ENCODE measurements at places on chromosomes 2 and 18.

DNA sequence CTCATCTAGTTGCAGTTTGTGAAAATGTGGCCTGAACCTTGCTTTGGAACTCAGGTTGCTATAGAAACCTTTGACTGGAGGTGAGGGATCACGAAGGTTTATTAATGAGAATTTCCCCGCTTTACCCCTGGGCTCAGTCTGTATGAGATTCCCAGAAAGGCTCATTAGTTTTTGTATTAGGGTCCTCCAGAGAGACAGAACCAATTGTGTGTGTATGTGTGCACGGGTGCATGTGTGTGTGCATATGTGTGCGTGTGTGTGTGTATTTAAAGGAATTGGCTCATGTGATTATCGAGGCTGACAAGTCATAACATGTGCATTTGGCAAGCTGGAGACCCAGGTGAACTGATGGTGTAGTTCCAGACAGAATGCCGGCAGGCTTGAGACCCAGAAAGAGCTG is 113.8 kb upstream of the DLX2 start:
- DNase-seq = no peak

- DNase-seq = no peak
These were observed 923.3 kb upstream of the DDX18 start for GRCh38 chr2:116891191-116891590.

DNA sequence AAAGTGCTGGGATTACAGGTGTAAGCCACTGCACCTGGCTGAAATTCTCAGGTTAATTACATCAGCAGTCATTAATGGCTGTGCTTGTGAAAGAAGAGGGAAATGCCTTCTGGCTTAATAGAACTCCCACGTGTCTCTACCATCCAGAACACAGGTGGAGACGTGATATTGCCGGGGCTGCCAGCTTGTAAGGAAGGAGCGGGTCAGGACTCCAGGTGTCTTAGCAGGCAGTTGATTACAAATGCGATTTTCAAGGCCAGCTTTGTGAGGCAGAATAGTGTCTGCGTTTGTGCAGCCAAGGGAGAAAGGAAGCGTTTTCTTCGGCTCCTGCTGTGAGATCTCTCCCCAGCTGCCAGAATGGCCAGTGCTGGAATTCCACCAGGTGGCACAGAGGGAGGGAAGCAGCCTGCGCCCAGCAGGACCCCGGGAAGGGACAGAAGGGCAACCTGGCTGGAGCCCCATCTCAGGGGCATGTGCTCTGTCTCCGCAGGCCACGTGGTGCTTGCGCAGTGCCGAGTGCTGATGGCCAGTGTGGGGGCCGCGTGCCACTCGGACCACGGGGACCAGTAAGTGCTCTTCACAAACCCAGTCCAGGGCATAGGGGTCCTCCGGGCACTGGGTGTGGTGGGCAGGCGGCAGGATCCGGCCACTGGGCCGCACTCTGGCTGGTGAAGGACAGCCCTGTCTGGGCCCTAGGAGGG is 3.7 kb upstream of the ESPNL start:
- no peak for DNase-seq

DNA sequence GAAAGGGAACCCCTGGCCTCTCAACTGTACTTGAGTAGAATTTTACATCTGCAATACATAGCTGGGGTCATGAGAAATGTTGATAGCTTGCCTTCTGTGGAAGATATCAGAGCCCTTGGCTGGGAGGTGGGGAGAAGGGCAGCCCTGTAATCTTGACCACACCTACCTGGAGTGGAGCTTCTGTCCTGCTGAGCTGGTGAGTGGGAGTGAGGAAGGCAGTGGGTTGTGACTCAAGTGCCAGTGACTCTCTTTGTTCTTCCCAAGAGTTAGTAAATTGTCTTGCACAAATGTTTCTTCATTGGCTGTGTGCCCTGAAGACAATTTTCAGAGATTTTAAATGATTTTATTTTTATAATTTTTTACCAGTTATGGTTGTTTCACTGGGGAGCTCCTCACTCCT is 277.3 kb downstream of the MBD5 start:
- no peak for DNase-seq

GRCh38 chr2:225097035-225097434 is 54.8 kb upstream of the DOCK10 start:
- DNase-seq = no peak

GRCh38 chr2:233811732-233812131 is 33.6 kb downstream of the MROH2A start:
- DNase-seq = no peak

DNA sequence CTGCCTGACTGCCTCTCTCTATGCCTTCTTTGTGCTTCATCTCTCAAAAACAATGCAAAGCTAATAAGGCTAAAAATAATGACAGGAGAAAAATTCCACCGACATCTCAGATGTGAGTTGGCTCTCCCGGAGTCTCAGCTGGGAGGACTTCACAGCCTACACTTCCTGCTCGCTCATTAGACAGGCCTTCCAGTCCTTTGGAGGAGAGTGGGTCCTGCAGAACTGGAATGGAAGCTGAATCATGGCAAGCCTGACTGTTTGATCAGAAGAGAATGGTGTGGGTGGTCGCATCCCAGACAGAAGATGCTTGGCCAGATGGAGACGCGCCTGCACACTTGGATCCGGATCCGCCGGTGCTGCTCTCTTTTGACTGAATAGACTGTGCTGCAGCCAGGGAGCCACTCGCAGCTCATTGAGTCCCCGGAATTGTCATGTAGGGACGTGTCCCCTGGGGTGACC is 49.7 kb downstream of the TRIB2 start:
- no peak for DNase-seq

DNA sequence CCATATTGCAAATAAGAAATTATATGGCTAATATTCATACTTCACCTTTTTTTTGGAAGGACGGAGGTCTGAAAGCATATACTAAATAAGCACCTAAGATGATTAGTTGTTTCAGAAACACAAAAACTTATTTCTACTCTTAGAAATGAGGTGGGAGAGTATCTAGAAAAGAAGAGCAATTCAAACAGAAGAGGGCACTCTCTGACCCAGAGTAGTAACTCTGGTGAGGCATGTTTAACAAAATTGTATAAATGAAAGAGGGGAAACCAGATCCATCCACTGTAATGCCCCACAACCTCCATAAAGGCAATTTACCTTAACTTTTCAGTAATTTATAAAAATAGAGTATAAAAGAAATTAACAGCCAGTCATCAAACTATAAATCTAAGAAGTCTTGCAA is 669.6 kb upstream of the VRK2 start:
- DNase-seq = no peak

DNA sequence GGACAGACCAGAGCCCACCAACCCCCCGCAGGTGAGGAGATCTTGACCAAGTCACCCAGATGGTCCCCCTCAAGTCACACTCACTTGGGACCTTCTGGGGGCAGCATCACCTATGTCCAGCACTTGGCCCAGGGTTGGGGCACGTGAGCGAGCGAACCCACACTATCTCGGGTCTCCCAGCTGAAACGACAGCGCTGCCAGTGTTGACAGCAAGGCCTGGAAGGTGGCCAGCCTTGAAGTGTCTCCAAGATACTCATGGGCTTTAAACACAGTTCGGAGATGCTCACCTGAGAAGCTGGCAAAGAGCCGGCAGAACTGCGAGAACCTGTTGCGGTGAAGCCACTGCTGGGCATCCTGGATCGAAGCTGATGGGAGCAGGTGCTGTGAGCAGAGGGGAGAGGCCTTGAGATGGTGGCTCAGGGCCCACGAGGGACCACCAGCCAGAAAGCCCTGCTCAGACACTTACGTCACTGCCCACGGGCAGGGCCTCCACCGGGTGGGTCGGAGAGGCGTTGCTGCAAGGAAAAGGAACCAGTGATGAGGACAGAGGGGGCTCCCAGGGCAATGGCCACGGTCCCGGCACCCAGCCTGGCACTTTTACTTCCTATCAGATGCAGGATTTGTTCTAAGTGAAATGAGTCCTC is 47.5 kb downstream of the TFCP2L1 start:
- no peak for DNase-seq

- no peak for DNase-seq
These were observed 42.9 kb upstream of the TUBA3E start for GRCh38 chr2:130241041-130241707.

DNA sequence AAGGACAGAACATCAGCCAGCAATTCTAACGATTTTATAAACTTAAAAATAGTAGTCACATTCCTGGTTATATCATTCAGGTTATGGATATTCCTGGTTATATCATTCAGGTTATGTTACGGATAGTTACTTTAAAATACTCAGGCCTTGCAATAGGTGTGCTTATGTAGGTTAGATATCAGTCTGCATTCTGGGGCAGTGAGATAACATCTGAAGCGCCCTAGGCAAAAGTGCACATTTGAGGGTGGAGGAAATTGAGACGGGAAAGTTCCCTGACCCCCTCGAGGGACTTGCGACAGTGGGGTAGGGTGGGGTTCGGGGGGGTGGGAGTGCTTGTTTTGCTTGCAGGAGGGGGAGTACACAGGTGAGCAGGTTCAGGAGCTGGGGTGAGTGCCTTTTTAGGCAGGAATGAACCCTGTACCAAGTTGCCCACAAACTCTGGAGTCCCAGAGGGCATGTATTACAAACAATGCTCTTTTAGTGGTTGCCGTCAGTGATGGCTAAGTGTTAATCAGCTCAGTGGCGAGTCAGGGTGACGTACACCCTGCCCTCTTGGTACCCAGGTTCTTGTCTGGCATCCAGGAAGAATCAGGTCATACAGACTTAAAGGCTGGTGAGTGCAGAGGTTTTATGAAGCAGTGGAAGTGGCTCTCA is 31.8 kb downstream of the CREG2 start:
- DNase-seq = no peak

DNA sequence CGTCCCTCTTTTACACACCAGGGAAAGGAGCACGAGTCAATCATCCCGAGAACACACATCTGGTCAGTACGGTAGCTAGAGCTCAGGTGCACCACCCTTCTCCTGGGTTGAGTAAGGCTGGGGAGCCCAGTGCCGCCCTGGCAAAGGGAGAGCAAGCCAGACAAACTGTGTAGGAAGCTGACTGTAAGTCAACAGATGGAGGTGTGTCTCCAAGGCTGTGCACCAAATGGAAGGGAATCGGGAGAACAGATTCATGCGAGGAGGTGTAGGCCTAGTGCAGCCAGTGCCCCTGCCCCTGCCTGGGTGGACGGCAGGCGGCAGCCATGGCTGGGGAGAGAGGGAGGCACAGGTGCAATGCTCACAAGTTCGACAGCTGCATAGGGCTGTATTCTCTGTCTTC is 65.7 kb downstream of the CELF4 start:
- no peak for DNase-seq

DNA sequence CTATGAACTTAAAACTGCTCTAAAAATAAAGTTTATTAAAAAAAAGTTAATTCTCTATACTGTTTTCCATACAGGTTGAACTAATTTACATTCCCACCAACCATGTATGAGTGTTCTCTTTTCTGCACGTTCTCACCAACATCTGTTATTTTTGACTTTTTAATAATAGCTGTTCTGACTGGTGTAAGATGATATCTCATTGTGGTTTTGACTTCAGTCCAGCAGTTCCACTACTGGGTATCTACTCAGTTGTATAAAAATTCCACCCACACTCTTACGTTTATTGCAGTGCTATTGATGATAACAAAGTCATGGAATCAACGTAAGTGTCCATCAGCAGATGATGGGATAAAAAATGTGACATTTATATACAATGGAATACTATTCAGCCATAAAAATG is 33.7 kb downstream of the SPAG16 start:
- DNase-seq = no peak

DNA sequence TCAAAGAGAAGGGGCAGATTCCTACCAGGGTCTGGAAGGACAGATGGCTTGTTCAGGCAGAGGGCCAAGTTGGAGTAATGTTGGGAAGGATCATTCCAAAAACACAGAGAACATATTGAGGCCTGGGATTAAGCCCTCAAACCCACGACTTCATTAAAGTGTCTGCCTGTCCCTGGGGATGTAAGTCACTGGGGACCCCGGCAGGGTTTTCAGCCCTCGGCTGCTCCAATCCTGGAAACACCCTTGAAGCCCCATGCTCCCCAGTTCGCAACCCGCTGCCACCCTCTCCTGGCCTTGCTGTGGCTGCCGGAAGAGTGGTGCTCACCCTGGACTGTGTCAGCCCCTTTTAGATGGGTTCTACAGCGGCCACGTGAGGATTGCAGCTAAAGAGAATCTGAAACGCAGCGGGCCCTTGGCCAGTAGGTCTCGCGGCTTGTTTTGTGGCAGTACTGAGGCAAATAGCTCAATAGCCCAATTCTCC is 79.9 kb downstream of the EPAS1 start:
- DNase-seq = no peak

DNA sequence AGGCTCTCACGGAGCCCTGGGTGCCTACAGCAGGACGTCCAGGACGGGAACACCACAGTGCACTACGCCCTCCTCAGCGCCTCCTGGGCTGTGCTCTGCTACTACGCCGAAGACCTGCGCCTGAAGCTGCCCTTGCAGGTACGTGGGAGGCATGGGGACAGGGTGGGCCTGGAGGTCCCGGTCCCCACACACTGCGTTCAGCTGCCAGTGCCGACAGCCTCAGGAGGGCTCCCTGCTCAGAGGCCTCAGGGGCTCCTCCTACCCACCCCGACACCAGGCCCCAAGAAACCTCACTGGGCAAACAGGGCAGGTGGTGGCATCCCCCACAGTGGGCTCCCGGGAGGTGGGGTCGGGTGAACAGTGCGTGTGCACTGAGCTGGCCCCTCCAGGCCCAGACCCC is 10.8 kb downstream of the ANO7 start:
- DNase-seq = no peak

DNA sequence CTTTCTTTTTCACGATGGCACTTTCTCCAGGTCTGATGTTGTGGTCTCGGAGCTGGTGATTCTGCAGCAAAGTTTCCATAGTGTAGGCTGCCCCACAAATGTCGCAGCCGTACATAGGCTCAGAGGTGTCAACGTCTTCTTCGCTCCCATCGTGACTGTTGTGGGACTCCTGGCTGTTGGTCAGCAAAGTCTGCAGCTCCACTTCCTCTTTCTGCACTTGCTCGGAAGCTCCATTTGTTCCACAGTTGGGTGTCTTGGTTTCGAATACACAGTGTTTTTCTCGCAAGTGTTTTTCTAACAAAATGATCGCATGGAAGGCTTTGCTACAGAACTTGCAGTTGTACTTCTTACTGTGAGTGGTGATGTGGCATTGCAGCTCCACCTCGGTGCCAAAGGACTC is 126.8 kb downstream of the ZNF521 start:
- no peak for DNase-seq

DNA sequence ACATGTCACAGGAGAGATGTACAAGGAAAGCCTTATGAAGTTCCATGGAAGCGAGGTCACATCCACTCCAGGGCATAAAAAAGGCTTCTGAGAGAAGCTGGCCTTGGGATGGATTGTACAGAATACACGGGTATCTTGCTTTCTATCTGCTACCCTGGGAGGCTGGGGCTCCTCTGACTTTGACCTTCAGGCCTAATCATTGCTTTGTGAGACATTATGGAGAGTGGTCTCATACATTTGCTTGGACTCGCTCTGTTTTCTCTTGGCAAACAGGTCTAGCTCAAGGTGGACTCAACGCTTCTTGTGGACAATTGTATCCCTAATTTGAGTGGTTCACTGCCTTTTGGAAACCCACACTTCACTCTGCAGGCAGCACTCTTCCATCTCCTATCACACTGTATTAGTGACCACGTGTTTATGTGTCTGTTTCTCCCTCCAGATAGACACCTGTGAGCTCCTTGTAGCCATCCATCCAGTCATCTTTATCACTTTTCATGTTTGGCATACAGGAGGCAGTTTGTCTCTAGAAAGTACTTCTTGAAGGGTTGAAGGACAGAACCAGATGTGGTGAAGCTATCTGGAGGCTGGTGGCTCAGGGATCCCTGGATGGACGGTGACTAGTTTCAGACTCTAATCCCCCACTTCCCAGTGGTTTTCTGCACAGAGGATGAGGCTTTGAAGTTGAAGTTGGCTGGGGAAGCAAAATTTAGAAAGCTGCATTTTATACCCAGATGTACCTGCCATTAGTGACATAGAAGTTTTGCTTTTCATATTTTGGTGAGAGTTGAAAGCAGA is 267.8 kb downstream of the CYRIA start:
- no peak for DNase-seq

Measured in AG09309 (cell line).